ENCODE measurements at places on chromosomes 5 and 9.

DNA sequence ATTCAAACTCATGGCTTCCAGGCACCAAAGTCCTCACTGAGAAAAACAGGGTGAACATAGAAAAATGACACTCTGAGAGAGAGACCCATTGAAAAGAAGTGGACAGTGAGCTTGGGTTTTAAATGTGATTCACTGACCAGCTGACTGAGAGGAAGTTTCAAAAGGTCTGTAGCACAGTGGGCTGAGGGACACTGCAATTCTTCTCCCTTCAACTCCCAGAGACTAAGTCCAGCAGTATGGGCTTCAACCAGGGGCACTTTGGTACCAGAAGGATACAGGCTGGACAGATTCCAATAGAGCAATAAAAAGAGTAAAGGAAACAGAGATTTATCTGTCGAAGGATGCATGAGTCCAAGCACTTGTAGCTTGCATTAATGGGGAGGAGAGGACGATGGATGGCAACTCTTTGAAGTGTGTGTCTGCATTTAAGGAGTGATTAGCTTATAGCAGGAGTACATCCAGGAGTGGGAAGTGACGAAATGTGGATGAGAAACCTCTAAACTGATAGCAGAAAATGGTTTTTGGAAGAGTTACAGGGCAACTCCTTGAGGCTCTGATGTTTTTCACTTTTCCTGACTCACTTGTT, 117.0 kb upstream of the ANKRD55 start:
- DNase-seq = no peak

GRCh38 chr9:136567651-136568287, 21.9 kb upstream of the NOTCH1 start:
- no peak for DNase-seq

DNA sequence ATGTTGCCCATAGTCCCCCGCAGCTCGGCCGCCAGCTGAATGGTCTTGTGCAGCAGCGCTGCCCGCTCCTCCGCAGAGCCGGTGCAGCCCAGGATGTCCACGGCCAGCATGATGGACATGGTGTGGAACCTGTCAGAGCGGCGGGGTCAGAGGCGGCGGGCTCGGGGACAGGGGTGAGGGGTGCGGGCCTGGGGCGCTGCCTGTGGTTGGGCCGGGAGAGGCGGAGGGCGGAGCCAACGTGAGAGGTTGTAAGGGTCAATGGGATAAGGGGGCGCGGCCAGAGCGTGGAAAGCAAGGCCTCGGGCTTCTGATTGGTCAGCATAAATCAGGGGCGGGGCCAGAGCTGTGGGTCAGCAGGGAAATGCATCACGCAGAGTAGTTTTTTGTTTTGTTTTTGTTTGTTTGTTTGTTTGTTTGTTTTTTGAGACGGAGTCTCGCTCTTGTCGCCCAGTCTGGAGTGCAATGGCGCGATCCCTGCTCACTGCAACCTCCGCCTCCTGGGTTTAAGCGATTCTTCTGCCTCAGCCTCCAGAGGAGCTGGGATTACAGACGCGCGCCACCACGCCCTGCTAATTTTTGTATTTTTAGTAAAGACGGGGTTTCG, 6.8 kb upstream of the TOR2A start:
- DNase-seq = no peak

- DNase-seq = no peak
Observed at GRCh38 chr5:39998518-39998917, 573.7 kb upstream of the DAB2 start.

- DNase-seq = no peak
Observed at GRCh38 chr9:106287731-106288130, 575.2 kb upstream of the ZNF462 start.

DNA sequence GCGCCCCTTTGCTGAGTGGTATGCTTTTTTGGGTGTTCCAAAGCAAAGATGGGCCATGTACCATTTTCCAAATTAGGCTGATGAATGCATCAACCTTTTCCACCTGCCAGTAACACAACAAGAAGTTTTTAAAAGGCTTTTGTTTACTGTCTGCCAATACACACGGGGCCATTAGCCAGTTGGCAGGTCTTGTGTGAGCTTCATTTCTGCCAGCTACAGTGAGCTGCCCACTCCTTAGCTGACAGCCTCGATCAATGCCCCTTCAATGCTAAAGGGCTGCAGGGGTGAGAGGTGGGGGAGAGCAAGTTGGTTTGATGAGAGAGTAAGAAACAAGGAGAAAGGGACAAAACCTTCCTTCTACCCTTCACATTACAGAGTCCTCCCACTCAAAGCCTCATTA, 128.7 kb downstream of the C5orf15 start:
- no peak for DNase-seq

- DNase-seq = no peak
Observed at GRCh38 chr9:133008824-133009223, 22.0 kb upstream of the GTF3C5 start.

DNA sequence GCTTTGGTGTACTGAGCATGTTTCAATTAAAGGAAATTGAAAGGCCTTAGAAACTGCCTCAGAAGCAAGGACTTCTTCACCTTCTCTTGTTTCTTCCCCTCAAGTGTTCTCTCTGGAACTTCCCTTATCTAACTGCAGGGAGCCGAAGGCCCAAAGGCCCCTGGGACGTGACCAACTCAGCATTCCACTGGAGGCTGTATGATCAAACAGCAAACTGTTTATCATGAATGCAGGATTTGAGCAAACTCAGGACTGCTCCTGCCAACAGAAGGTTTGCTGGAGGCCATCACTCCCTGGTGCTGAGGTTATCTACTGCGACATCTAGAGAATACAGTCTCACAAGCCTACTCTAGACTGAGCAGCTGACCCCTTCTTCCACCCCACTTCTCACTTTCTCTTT, 4.8 kb upstream of the CDH10 start:
- no peak for DNase-seq

DNA sequence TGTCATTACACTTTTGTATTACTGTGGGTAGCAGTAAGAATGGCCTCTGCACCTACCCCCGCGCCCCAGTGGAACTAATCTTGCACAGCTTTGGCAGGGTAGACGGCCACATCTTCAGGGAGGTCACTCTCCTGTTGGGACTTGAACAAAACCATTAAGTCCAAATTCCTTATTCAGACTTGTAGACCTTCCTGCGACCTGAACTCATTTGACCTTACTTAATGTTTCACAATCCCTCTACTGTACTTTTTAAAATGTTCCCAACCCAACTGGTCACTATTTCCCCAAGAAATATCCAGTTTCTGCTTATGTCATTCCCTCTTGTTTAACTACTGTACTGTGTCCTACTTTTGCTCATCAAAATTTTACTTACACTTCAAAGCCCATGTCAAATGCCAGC, 5.3 kb upstream of the FAM120AOS start:
- no peak for DNase-seq

- DNase-seq = no peak
Observed at GRCh38 chr5:66596636-66597182, 516 bp downstream of the MAST4 start.

DNA sequence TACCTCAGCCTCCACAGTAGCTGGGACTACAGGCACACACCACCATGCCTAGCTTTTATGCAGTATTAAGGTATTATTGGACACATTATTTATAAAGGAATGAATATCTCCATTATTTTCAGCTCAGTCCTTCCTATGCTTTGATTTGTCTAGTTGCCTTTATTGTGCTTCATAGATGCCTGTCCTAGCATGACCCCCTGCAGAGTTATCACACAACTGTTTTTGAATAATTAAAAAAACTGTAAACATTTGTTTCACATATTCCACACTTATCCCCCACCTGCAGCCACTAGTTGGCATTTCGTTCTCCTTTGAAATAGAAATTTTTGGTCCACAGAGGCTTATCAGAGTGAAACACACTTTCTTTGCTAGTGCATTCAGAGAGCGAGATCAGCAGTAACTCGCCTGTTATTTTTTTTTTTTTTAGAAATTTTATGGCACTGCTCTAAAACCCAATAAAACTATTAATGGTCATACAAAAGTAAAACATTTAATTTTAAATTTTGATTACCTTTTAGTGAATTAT, 151.8 kb upstream of the RASA1 start:
- no peak for DNase-seq

GRCh38 chr5:114305402-114306207, 56.3 kb upstream of the KCNN2 start:
- no peak for DNase-seq

- no peak for DNase-seq
Observed at GRCh38 chr9:91214086-91214485, 147.6 kb downstream of the AUH start.

GRCh38 chr5:109718216-109718615, 28.5 kb downstream of the MAN2A1 start:
- no peak for DNase-seq

- DNase-seq = no peak
Observed at GRCh38 chr5:94702729-94703128, 84.3 kb downstream of the SLF1 start.

GRCh38 chr5:98391921-98392625, 381.4 kb upstream of the RGMB start:
- DNase-seq = no peak

DNA sequence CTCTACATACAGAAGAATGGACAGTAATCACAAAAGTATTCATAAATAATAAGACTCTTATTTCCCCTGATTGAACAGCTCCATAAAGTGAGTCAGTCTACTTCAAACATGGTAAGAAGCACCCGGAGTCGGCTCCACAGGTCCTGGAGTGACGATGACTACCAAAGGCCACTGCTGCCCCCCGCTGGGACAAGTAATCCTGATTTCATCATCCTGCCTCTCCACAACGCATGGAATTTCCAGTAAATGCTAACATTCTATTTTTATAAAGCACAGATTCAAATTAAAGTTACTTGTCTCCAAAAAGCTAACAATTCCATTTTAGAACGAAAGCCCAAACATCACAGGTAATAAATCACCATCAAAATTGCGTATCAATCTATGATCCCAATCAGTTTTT, 16.2 kb downstream of the ATPSCKMT start:
- DNase-seq = no peak

- no peak for DNase-seq
Observed at GRCh38 chr5:145774442-145774841, 60.7 kb downstream of the PRELID2 start.

GRCh38 chr9:89529243-89530035, 31.5 kb upstream of the SEMA4D start:
- DNase-seq = no peak

- no peak for DNase-seq
Observed at GRCh38 chr9:135969064-135969683, 8.0 kb upstream of the UBAC1 start.

DNA sequence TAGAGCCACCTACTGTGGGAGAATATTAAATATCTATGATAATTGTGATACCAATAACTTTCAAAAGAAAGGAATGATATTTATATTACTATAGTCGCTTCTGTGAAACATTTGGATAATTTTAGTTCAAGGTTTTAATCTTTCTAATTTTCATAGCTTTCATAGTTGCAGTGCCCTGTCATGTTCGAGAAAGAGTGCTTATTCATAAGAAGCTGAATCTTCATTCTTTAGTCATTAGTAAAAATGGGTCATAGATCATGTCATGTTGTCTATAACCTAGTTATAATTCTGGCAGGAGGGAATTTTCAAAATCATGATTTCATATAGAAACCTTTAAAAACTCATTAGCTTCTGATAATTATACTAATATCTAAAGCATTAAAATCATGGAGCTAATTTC, 685.6 kb downstream of the CETN3 start:
- DNase-seq = no peak

GRCh38 chr5:14357441-14357840, 214.3 kb downstream of the TRIO start:
- DNase-seq = no peak

- no peak for DNase-seq
Observed at GRCh38 chr9:100589582-100589981, 11.7 kb downstream of the CAVIN4 start.

DNA sequence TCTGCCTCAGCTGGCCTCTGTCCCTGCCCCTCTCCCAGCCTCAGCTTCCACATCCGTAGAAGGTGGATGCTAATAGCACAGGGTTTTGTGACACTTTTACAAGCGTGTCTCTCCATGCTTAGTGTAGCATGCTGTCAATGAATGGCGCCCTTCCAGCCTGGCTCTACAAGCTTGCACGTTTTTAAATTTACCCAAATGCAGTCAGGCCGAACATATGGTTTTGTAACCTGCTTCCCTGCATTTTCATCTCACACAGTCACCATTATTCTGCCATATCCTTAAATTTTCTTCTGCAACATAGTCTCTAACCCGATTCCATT, 28.8 kb downstream of the FAM163B start:
- no peak for DNase-seq

GRCh38 chr9:135660407-135660806, 2.7 kb upstream of the LCN9 start:
- no peak for DNase-seq

- no peak for DNase-seq
Observed at GRCh38 chr5:147464211-147464610, 45.7 kb downstream of the DPYSL3 start.

- DNase-seq = no peak
Observed at GRCh38 chr5:37606148-37606547, 227.0 kb downstream of the WDR70 start.

DNA sequence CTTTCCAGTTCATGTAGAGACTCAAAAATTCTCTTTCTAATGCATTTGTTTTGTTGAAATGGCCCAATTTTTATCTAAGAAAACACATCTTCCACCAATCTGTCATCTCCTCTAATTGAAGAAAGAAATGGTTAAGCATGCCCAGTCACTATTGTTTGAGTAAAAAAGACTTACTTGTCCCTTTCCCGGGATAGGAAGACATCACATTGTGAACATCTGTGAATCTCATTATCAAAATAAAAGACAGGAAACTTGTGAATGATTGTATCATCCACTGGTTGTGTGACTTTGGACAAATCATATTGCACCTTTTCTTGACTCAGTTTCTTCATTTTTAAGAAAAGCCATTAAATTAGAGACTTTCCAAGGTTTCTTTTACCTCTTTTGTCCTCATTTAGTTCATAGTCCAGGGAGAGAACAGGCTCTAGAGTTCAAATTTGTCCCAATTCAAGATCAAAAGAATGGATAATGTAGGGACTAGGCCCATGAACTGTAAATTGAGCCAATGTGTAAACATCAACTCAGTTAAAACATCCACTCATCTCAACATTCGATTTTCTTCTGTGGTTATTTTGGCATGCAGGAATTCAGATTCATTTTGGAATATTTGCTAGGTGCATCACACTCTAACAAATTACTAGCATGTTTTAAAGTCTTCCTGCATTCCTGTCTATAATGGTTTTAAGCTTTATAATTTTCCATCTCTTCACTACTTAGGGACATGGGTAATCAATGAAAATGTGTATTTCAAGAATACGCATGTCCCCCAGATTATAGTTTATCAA, 838.0 kb upstream of the WWC1 start:
- DNase-seq = no peak

Data from GM19239 (cell line).